ENCODE measurements at places on chromosomes 13 and 19.

DNA sequence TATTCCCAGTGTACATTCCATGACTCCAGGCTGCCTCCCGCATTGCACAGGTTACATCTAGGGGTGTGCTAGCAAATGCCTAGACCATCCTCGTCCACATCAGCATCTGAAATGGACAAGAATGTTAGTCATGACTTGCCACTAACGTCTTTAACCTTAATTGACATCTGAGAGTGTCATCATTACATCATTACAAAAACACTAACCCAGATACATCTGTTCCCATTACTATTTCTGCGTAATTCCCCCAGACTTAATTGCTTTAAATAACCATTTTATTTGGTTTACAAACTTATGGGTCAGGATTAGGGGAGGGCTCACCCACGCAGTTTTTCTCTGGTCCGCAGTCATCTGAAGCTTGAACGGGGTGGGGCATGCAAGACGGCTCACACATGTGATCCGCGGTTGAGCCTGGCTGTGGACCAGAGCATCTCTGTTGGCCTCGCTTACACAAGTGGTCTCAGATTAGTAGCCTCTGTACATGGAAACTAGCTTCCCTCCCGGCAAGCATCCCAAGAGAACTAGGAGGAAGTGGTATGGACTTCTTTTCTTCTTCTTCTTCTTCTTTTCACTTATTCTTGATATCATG lies 15.9 kb downstream of the KL start:
- no peak for DNase-seq

- no peak for DNase-seq
Observed at GRCh38 chr19:52638601-52639000, 446 bp upstream of the ZNF83 start.

DNA sequence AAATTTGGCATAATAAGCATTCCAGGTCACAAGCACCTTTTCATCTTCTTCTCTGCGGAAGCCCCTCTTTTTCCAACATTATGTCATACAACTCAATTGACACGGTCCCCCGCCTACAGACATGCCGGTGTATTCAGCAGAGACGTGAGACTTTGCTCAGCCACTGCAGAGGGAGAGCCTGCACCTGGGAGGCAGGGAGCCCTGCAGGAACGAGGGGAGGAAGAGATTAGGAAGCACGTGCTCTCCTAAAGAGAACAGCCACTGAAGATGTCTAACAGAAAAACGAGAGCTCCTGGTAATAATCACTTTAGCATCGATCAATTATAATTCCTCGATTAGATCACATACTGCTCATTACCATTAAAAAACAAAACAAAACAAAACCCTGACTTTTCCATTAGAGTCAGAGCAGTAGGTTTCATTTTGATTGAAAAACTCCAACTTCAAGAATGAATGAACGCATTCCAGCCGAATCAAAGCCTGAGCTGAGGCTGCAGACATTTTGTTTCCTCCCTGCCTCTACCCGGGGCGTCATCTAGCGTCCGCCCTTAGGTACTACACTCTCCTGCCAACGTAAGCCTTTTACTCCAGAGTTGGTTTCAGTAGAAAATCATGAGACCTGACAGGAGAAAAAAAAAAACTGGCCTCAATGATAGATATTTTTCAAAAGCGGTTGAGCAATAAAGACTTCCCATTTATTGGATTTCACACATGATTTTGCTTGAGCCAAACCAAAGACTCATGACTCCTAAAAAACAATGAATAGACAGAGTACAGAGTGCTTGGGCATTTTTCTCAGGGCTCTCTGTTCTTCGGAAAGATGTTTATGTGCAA lies 194.5 kb downstream of the KATNAL1 start:
- peak; percentile 36 for DNase-seq

DNA sequence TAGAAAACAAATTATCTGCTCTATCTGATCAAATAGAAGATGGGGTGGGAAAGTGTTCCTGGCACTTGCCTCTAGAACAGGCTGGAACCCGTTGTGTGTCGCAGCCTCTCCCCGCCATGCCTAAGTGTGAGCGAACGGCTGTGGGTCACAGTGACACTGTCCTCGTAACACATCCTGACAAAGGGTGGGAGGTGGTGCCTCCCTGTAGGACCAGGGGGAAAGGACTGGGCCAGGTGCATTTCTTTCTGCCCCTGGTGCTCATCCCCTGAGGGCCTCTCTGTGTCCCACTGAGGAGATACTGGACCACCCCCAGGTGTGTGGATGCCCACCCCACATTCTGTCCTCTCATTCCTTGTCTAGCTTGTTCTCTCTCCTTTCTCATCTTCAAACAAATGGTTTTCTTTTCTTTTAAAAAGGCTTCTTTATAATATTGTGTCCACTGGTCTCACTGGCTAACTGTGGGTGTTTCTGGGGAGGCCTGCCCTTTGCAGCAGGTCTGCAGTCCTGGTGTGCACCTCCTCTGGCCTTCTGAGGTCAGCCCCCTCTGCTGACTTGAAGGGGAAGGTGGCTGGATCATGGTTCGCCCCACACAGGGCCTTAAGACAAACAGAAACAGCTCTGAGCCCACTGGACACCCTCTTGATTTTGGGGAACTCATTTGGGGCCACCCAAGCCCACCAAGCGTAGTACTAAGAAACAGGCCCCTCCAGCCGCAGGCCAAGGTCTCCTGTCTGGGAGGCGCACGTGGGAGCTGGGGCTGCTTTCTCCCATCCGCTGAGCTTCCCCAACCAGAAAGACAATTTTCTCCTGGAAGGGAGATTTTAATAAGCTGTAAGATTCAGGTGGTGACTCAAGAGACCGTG lies 152.5 kb upstream of the SOX1 start:
- no peak for DNase-seq

DNA sequence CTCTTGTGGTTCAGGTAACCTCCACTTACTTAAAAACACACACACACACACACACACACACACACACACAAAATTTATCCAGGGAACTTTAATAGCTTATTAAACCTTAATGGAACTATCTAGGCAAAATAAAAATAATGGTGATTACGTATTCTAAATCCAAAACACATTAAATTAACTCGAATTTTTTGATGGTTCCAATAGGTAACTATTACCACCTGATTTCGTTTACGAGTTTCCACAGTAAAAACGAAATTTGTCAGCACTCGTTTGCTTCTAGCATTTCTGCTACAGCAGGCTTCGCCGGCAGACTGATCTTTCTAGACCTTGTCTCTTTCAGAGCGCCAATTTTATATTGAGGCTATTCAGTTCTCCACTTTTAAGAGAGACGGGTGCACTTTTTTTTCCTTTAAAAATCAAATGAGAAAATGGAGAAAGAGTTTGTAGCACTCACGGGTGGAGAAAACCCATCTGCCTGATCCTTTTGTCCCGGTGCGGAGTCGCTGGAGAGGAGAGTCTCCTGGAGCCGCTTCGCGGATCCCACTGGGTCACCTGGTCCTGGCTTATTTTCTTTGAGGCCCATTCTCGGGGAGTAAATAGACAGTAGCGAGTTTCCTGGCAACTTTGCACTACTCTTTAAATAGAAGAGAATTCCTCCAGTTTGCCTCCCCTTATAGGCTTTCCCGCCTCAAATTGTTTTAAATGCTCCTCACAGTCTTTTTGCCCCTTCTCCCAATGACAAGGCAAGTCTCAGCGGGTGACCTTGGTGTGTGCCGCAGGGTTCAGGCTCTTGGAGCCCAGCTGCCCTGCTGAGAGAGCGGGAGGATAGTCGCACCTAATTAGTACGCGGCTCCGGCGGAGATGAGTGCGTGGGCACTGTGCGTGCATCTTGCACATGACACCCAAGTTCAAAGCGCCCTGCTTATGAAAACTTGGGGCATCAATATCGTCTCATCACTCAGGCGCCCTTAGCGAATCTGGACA lies 117.0 kb downstream of the KCNRG start:
- DNase-seq = no peak

GRCh38 chr19:33690378-33691029 lies 68.8 kb downstream of the CHST8 start:
- no peak for DNase-seq

GRCh38 chr13:74077792-74078191 lies 56.4 kb downstream of the KLF12 start:
- DNase-seq = no peak

- DNase-seq = peak; percentile 10
Observed at GRCh38 chr13:96967248-96967745, 27.0 kb downstream of the OXGR1 start.

- DNase-seq = no peak
Observed at GRCh38 chr13:26509491-26509890, 48.0 kb upstream of the WASF3 start.

- no peak for DNase-seq
Observed at GRCh38 chr13:25890671-25891212, 161.1 kb downstream of the SHISA2 start.

DNA sequence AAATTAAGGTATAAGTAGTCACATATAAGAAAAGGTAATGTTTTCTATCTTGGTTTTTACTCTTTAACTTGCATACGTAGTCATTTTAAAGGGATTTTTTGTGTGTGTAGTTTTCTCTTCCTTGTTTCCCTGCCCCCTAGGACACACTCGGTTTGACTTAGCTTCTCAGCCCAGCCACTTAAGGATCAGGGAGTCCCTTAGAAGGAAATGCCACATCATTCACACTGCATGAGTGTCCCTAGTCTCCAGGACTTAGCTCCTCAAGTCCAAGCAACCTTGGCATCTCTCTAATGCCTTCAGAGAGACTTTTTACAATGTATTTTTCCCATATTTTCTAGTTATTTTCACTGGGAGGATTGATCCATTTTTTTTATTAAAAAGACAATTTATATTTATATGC lies 1407.7 kb downstream of the EFNB2 start:
- DNase-seq = no peak

DNA sequence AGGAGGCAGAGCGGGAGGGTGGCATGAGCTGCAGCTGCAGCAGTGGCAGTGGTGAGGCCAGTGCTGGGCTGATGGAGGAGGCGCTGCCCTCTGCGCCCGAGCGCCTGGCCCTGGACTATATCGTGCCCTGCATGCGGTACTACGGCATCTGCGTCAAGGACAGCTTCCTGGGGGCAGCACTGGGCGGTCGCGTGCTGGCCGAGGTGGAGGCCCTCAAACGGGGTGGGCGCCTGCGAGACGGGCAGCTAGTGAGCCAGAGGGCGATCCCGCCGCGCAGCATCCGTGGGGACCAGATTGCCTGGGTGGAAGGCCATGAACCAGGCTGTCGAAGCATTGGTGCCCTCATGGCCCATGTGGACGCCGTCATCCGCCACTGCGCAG lies 2.0 kb downstream of the EGLN2 start:
- no peak for DNase-seq

GRCh38 chr13:50085063-50085462 lies 69.8 kb downstream of the KCNRG start:
- peak; percentile 55 for DNase-seq

DNA sequence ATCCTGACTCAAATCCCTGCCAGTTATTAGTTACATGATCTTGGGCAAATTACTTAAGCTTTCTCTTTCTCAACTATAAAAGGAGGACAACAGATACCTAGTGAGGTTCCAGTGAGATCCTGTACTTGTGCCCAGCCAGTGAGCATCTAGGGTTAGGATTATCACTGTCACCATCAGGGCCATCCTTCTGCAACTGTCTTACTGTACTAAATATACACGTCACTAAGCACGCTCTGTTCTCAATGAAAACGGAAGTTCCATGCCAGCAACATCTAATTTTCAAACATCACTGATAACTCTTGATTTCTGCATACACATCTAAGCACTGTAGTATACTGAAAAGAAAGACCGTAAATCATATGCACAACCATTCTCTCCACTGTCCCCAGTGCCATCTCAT lies 70.0 kb downstream of the FOXO1 start:
- no peak for DNase-seq

DNA sequence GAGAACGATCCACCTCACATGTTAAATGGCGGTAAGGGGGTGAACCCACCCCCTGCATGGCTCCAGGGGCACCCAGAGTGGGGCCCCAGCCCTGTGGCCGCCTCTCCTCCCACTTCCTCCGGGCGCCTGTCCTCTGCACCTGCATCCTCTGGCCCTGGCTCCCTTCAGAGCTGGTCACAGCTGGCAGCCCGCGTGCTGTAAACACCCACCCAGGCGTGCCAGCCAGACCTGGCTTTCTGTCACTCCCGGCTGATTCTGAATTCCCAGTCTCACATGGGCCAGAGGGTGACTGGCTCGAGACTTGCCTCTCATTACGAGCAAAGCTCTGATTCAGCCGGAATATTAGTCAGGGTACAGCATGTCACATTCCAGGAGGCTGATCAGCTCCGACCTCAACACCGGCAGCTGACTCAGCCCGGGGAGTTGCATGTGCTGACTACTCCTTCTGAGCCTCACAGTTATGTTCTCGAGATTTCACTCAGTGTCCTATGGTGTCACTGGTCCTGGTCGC lies 75.1 kb downstream of the GNG7 start:
- DNase-seq = peak; percentile 98

DNA sequence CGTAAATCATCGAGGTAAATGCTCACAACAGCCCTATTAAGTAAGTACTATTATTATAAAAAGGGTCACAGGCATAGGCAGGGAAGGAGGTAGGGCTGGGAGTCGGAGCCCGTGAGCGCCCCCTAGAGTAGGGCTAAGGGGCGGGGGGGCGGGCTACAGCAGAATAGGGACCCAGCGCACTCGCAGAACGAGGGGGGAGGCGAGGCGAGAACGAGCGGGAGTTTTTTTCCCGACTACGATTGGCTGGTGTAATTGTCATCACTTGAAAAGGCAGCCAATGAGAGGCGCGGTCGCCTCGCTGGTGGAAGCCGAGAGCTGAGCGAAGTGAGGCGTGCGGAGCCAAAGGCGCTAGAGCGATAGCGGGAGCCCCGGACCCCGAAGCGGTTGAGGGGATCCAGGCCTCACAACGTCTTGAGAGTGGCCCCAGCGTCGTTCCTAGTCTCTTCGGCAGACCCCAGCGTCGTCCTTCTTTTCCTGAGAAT lies 24.2 kb downstream of the KEAP1 start:
- no peak for DNase-seq

DNA sequence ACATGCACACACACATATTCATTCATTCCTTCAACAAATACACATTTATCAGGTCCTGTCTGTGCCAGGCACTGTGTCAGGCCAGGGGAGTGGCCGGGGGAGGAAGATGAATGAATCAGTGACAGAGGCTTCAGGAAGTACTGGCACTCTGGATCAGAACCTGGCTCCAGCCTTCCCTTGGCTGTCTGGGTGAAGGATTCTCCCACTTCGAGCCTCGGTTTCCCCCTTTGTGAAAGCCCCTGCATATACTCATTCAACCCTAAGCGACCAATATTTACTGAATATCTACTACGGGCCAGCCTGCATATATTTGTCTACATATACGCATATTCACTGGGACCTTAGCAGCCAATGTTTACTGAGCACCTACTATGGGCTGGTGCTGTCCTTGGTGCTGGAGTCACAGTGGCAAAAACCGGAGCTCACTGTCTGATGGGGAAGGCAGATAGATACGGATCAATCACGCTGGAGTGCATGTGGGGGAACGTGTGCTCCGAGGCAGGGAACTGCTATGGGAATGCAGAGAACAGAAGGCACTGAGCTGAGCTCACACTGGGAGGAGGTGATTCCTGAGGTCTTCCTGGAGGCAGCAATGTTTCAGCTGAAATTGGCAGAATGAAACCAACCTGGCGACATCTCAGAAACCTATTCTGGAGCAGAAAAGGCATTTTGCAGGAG lies 636 bp upstream of the ZNF579 start:
- no peak for DNase-seq
